HCT116 (cell line): ENCODE measurements at places on chromosomes 1 and 21.
A peak's percentile ranks its signal among the peaks of the same experiment; 100 is the strongest.

DNA sequence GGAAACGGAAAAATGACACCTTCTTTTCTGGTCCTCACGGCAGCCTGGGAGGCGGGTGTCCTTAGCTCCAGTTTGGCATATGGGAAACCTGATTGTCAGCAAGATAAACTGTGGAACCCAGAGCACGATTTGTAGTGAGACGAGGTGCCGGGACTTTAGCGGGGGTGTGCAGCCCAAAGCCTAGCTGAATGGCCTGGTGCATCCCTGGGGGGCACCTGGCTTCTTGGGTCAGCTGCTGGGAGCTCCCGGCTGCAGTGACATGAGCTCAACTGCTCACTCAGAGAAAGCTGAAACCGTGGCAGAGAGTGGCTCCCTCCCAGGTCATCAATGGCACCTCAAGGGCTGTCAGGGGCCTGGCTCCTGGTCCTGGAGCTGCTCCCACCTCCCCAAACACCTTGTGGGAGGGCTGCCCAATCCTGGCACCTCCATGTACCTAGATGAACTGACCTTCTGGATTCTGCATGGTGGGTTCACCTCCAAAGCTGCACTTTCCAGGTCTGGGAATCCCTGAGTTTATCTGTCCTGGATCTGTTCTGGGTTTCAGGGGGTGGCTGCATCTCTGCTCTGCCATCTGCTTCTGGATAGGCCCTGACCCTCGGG lies 260.5 kb downstream of the MATN1 start:
- DNase-seq, result no peak

DNA sequence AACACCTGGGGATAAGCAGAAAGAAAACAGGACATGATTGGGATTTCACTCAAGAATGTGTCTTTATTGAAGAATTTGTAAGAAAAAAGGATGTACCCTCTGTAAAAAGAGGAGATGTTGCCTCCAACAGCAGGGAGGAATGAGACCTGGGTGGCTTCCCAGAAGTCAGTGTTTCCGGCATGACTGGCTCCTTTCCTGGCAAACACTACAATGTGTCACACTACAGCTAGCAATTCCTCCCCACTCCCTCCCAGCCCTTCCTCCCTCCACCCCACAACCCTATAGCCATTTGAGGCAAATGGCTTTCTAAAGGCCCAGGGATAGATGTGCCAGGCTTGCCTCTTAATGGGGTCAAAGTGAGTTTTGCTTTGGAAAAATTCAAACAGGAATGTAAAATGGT lies 11.5 kb upstream of the COL8A2 start:
- no peak for DNase-seq

DNA sequence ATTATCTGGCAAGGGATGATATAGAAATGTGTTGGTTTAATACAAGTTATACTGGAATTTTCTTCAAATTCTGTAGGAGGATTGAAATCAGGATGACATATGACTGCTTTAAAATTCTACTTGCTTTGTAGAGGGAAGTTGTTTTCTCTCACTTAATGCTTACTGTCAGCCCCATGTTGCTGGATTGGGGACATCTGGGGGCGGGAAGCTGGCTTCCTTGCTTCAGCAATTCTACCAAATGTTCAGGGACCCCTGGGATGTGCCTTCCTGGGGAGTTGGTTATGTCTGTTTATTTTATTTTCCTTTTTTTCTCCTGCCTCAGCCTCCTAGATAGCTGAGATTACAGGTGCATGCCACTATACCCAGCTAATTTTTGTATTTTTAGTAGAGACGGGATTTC lies 63.5 kb downstream of the CNIH3 start:
- no peak for DNase-seq

- no peak for DNase-seq
These were observed 52.5 kb downstream of the ANGPTL1 start for GRCh38 chr1:178818416-178818815.

DNA sequence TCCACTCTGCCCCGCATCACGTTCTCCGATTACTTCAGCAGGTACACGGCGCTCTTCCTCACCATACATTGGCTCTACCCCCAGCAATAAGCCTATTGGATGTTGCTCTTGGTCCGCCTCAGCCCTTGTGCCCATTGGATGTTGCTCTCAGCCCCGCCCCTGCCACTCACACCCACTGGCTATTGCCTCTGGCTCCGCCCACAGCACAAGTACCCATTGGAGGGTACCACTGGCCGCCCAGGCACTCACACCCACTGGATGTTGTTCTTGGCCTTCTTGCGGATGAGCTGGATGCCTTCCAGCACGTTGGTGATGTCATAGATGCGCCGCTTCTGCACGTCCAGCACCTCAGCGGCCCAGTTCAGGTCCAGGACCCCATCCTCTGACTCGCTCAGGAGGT lies 9.4 kb downstream of the E2F2 start:
- DNase-seq, result no peak

DNA sequence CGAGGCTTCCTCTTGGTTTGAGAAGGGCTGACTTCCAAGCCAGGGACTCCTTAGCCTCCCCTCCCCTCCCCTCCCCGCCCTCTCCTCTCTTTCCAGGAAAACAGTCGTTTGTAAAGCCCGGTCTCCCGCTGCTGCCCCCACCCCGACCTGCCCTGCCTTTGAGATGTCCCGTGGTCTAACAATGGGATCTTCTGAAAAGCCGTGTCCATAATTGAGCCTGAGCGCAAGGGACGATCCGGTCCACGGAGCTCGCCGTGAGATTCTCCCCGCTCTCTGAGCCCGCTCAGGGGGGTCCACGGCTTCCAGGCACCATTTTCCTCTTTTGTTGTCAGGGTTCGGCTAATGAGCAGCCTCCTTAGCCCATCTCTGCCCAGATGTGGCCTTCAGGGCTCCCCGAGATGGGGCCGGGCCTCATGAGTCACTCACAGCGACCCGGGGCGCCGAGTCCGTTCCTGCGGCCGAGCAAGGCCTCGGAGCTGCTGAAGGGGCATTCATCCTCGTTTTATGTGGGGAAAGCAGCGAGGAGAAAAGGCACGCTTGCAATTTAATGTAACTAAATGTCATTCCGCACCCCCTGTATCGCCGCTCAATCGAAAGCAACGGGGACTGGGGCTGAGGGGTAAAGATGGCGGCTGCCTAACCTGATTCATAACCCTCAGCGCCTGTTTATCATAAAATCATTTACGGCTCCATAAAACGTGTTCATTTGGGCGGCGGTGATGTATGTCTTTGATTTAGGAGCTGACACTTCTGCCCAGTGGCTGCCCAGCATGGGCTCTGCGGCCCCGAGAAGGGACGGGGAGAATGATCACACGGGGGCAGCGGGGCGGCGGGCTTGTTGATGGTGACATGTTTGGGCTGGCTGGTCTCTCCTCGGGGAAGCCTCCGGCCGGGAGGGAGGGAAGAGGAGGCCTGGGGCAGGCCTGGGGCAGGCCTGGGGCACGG lies 232.6 kb upstream of the C1orf174 start:
- no peak for DNase-seq

- no peak for DNase-seq
These were observed 1.6 kb downstream of the CLEC20A start for GRCh38 chr1:178495158-178495557.

GRCh38 chr1:101613546-101613945 lies 376.7 kb downstream of the S1PR1 start:
- no peak for DNase-seq

DNA sequence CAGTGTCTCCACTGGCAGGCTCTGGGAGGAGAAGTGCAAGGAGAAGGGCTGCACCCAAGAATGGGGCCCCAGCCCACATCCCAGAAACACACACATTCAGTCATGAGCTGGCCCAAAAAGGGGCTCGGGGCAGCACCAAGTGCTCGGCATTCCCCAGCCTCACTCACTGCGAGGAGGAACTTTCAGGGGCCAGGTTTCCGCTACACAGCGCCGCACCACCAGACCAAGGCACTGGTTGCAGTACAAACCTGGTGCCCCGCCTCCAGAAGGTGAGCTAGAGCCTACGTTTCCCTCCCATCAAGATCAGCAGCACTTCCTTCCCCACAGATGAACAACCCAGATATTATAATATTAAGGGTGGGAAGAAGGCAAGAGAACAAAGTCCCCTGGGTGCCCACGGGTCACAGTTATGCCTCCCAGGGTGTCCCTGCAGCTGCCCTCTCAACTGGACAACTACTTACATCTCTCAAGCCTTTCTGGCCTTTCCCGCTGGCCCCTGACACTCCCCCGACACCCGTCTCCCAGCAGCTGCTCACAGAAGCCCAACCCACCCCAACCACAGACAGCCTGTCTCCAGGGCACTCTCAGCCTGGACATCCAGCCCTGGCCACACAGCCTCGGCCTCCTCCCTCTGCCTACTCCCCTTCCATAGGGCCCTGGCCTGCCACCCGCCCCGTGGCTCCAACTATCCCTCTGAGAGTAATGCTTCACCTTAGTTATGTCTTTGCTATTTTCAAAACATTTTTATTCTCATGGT lies 3.8 kb downstream of the PBXIP1 start:
- DNase-seq, result no peak

GRCh38 chr1:183074215-183074614 lies 51.0 kb downstream of the LAMC1 start:
- no peak for DNase-seq

- no peak for DNase-seq
These were observed 14.0 kb upstream of the SLC9C2 start for GRCh38 chr1:173616859-173617258.

DNA sequence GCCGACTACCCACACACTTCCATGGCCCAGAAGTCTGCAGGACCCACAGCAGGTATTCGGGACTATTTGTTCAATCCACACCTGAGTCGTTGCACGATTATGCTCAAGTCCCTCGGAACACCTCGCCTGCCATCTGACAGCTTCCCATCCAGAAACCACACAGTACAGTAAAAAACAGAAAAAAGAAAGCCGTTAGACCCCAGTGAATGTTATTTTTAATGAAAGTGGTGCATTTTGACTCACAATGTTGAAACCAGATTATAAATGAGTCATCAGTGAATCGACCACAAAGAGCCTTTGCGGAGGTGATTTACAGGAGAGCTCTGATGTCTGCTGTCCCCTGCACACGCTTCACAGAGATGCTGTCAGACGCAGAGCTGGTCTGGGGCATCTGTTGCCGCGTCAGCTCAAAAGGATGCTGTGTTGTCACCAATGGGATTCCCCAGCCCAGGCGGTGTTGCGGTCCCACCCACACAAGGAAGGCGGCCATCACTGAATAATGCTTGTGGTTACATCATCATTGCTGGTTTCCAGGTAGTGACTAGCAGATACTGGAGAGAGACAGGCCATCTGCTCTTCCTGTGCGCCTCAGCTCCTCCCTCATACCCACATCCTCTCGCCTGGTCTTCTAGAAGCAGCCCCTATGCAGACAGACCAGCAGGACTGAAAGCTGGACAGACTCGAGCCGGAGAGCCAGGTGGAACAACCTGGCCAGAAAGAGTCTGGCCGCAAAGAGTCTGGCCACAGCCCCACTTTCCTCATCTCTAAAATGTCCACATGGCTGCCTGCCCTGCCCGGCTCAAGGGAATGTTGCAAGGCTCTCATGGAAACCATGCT lies 116.8 kb downstream of the TOMM20 start:
- DNase-seq, result peak; percentile 81

DNA sequence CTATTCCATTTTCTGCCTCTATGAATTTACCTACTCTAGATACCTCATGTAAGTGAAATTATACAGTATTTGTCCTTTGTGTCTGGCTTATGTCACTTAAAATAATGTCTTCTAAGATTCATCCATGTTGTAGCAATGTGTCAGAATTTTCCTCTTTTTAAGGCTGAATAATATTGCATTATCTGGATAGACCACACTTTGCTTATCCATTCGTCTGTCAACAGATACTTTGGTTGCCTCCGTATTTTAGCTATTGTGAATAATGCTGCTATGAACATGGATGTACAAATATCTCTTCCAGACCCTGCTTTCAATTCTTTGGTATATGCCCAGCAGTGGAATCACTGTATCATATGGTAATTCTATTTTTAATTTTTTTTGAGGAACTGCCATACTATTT lies 10.1 kb upstream of the CCSAP start:
- no peak for DNase-seq

- no peak for DNase-seq
These were observed 226.9 kb upstream of the DEPDC1 start for GRCh38 chr1:68723791-68724190.

- no peak for DNase-seq
These were observed 258.6 kb downstream of the GPATCH2 start for GRCh38 chr1:217372049-217372970.

DNA sequence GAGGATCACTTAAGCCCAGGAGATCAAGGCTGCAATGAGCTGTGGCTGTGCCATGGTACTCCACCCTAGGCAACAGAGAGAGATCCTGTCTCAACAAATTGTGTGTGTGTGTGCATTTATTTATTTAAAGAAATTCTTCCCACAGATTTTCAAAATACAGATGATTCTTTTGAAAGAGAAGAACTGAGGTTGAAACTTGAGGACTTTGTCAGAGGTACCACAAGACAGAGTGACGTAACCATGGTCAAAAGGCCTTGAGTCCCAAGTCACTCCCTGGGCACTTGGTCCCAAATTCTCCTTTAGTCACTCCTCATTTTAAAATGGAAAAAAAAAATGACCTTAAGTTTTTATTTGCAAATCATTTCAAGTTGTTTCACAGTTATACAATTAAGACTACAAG lies 57.4 kb downstream of the TIAM1 start:
- no peak for DNase-seq

GRCh38 chr1:86176226-86176625 lies 19.7 kb upstream of the COL24A1 start:
- no peak for DNase-seq

- no peak for DNase-seq
These were observed 15.5 kb upstream of the CELA3B start for GRCh38 chr1:21961337-21961736.

DNA sequence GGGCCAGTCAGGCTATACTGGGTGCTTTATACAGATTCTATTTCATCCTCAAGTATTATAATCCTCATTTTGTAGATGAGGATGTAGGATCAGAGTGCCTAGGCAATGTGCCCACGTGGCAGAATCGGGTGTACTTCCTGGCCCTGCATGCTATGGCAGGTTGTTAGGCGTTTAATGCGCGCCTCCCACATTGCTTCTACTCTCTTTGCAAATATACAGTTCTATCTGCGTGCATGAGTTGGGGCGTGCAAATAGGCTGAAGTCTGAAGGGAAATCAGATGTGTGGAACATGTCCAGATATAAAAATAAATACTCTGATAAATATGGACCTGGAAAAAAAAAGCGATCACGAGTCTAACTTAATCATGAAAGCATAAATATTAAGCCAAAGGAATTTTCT lies 194.7 kb upstream of the FMN2 start:
- no peak for DNase-seq

GRCh38 chr1:205693421-205693991 lies 13.2 kb upstream of the SLC45A3 start:
- DNase-seq, result no peak

DNA sequence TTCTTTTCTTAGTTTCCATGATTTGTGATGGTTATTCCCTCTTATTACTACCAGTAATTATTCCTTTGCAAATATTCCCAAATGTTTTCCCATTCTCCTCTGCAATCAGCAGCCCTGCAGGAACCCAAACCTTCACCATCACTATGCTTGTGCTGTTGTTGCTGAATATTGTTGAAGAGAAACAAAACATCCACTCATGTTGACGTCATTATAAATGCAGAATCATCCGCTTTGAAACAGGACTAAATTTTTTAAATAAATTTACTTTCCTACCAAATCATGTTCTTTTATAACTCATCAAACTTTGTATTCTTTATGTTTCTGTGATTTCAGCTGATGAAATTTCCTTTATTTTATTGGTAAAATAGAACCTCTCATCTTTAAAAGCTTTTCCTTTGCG lies 787.0 kb upstream of the B3GALT2 start:
- DNase-seq, result no peak

GRCh38 chr1:151635479-151636072 lies 23.7 kb downstream of the SNX27 start:
- DNase-seq, result no peak

- DNase-seq, result no peak
These were observed 469.2 kb downstream of the SMYD3 start for GRCh38 chr1:246037832-246038231.
